ENCODE measurements at places on chromosomes 4 and X.

- DNase-seq, result no peak
These were observed at the start of gene TKTL2 for GRCh38 chr4:163473576-163473975. TKTL2 (minus strand) TSS chr4:163473754; CDS start chr4:163473734, 20 bp downstream.

- DNase-seq, result no peak
These were observed 15.6 kb downstream of the SRPX2 start for GRCh38 chrX:100659431-100660137.

GRCh38 chr4:114659386-114660008 lies 60.9 kb downstream of the UGT8 start:
- DNase-seq, result peak; percentile 31

- DNase-seq, result peak; percentile 15
These were observed 257.1 kb upstream of the RPS6KA3 start for GRCh38 chrX:20523626-20524312.

- DNase-seq, result no peak
These were observed 1.9 kb upstream of the FAM9C start for GRCh38 chrX:13046141-13046855.

DNA sequence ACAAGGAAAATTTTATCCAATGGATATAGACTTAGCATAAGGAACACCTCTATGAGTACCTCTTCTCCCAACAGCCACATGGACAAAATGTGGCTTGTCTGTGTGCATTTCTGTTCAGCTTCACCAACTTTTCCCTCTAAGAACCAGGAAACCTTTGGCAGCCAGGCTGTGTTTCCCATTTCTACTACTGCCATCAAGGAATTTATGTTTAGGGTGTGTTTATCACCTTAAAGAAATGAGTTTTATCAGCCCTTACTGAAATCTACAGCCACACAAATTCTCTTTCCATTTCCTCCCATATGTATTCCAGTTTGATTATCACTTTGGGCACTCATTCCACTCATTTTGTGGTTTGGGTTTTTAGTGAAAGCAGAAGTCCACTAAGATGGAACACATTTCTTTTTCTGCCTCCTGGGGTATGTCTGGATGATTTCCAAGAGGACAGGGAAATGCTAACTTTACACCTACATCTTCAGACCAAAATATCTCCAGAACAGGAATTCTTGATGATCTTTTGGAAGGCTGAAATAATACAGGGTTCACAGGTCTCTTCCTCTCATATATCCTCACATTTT lies 82.6 kb upstream of the MAOA start:
- no peak for DNase-seq
